ENCODE measurements at places on chromosomes 4 and X.

GRCh38 chrX:1196436-1196835 lies 16.0 kb downstream of the CRLF2 start:
- DNase-seq = no peak

DNA sequence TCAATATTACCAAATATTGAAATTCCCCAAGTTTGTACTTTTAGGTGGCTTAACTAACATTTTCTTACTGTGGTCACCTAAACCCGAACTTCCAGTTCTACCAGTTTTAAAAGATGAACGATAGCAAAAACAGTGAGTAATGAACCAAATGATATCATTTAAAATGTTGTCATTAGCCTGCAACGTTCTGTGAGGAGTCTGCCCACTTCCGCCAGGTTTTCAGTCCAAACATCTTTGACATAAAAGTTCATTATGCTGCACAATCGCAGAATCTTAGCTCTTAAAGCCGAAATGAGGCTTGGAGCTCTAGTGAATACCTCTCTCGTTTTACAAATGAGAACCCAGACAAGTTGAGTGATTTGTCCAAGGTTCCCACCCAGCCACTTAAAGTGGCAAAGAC lies 762 bp downstream of the PIGA start:
- DNase-seq = peak; percentile 56

- no peak for DNase-seq
Observed at GRCh38 chr4:98935633-98936032, 6.7 kb upstream of the EIF4E start.

DNA sequence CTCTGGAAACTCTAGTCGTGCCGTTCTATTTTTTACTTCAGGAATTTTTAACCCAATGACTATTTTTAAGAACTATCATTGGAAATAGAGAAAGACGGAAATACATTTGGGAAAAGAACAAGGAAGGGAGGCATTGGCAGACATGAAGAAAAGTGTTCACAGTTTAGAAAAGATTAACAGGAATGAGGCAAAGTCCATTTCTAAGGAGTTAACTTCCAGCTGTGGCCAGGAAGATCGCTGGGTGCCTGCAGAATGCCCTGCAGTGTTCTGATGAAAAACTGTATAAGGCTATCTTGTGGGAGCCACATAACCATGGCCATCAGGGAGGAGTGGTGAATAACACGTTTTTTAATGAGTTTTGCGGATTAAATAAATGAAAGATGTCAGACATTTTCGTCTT lies 150.6 kb upstream of the VCX3A start:
- no peak for DNase-seq

DNA sequence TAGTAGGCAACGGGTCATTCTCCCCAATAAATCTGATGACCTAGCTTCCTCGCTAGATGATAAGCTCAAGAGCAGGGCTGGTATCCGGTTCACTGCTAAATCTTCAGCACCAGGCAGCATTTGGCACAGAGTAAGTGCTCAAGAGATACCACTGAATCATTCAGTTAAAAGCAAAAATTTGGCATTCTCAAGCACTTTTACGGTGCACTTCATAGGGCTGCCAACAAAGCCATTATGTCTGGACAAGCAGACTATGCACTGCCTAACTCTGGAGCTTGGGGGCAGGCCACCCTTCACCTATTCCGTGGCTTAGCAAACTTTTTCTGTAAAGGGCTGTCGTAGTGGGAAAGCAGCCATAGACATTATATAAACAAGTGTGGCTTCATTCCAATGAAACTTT lies 23.8 kb upstream of the CXorf38 start:
- no peak for DNase-seq

DNA sequence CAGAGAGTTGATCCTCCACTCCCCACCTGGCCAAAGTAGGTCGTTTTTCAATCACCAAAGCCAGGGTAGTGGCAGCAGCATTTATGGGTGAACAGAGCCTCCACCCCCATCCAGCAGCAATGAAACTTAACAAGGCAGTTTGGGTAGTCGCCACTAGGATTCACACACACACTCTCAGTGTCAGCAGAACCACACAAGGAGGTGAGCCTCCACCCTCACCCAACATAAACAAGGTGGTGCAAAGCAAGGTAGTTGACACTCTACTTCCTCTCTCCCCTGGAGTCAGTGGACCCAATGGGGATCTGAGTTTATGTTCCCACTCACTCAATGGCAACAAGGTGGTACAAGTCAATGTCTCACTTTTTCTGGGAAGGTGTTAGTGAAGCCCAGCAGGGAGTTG lies 50.4 kb upstream of the CCDC149 start:
- DNase-seq = no peak

DNA sequence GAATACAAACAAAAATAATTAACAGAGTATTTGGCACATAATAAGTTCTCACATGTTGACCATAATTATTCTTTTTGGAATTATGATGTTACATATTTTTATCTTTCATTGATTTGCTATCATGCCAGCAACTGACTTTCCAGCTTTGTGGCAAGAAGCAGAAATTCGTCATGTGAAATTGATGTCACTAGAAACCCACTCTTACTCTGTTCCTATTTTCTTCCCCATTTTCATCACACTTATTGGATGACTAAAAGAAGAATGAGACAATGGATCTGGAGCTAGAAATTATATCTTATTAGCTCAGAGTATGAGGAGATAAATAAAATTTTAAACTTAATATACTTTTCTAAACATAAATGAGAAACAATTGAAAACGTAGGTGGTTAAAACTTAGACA lies 31.9 kb downstream of the EGF start:
- peak; percentile 84 for DNase-seq

DNA sequence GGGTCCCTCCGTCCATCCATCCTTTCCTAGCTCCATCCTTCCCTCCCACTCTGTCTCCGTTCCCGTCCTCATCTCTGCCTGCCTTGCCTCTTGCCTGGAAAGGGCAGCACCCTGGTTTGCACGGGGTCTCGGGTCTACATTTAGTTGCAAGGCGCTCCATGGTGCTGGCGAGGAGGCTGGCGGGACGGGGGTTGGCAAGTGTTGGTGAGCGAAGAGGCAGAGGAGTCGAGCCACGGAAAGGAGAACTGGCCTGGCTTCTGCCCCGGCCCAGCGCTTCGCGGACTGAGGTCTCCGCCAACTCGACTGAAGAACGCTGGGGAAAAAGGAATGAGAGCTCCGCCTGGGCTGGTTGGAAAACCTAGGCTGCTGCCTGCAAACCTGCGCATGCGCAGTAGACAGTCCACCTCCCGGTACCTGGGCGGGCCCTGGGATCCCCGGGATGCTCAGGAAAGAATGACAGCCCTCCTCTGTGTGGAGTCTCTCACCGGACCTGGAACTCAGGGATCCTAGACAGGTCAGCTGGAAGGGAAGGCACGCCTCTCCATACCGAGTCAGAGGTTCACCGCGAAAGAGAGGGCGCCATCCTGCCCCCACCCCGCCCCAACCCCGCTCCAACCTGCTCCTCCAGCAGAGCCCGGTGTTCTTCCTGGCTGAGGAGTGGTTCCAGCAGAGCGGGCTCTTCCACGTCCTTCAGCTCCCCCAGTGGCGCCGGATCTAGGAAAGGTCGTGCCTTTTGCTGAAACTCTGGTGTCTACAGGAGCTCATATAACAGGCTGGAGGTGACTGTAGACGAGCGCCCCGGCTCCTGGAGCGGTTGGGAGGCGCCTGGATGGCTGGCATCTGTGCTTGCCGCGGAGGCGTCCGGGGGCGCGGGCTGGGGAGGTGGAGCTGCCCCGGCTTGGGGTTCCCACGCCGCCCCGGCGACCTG lies 6.0 kb downstream of the FRG2 start:
- DNase-seq = peak; percentile 3

DNA sequence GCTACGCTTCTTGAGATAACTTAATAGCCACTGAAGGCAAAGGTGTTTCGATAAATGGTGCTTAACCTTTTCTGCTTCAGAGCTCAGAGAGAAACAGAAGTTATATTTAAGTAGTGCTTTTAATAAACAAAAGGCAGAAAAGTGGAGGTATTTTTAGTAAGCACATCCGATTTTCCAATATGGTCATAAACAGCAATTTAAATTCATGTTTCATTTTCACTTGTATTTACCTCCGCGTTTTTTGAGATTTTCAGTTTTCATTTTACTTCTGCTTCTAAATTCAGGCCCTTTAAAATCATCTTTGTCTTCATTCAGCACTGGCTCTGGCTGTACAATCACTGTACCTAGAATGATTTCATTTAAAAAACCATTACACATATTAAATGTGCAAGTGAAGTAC lies 92.4 kb downstream of the ATRX start:
- peak; percentile 11 for DNase-seq

GRCh38 chr4:93373893-93374860 lies 454.4 kb upstream of the ATOH1 start:
- no peak for DNase-seq

GRCh38 chr4:173128199-173128890 lies 40.3 kb upstream of the GALNT7 start:
- no peak for DNase-seq

DNA sequence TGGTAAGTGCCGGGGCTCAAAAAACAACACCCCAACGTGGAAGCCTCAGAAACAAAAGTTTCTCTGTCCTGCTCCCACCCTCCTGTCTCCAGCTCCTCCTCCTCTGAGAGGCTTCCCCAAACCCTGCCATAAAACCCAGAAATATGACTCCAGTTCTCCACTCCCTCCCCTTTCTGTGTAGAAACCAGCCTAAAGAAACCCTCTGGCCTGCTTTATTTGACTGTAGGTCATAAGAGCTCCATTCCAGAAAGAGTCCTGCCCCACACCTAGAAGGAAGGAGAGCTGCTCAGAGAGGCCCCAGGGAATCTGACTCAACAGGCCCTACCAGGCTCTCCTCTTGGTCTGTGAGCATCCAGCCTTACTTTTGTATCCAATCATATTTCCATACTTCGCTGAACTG lies 872 bp upstream of the S100P start:
- no peak for DNase-seq

GRCh38 chrX:106862972-106863688 lies 40.0 kb downstream of the RIPPLY1 start:
- DNase-seq = no peak

DNA sequence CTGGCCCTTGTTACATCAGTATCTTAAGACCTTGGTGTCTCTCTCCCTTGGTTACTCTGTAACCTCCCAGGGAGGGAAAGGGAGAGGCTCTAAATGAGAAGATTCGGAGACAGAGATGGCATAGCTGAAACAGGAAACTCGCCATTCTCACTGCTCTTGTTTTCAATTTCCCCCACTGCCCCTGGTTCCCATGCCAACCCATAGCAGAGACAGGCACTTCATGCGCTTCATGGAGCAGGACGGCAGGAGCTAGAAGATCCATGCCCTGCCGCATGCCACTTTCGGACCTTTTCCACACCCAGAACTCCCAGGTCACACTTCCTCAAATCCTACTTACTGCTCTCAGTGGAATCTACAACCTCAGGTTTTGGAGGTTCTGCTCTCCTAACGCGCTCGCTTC lies 3.1 kb downstream of the ZMYM3 start:
- no peak for DNase-seq

GRCh38 chr4:89519771-89520320 lies 212.2 kb upstream of the GPRIN3 start:
- DNase-seq = no peak

DNA sequence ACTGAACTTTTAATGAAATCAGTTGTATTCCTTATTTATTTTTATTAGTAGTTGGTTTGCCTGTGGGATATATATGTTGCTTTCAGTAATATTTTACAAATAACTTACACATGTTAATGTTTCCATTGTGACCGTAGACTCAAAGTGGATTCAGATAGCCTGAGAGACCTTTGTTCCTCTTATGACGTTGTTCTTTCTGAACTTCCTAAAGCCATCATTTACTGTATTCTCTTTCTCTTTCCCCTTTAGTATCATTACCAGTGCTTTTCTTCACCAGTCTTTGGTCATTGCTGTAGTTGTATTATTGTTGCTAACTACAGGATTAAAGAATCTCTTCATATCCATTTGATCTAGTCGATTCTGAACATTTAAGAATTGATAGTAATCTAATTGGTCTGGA lies 4.3 kb downstream of the STIM2 start:
- DNase-seq = peak; percentile 83

DNA sequence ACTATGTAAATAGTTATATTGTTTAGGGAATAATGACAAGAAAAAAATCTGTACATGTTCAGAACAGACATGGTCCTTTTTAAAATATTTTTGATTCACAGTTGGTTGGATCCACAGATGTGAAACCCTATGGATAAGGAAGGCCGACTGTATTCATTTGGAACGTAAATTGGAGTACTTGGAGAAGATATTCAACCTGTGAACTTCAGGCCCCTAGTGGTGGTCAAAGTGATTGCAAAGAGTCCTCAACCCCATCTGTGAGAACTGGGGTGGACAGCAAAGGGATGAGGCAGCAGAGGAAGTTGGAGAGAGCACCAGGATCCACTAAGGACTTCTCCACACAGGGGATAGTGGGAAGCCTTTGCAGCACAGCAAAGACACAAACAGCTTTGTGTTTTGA lies 6.2 kb upstream of the CXCL13 start:
- peak; percentile 36 for DNase-seq

DNA sequence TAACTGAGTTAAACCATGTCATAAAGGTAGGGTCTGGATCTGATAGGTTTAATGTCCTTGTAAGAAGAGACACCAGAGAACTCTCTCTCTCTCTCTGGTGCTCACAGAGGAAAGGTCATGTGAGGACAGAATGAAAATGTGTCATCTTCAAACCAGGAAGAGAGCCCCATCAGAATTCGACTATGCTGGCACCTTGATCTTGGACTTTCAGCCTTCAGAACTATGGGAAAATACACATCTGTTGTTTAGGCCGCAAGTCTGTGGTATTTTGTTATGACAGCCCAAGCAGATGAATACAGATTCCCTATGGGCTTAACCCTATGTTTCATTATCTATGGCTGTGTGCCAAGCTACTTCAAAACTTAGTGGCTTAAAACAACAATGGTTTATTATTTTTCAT lies 105.5 kb upstream of the DDIT4L start:
- DNase-seq = no peak

All from inflammatory macrophage treated with lipopolysaccharide for 4 hours (primary cell).